Activated CD8-positive, alpha-beta memory T cell treated with anti-CD3 and anti-CD28 coated beads for 48 hours (primary cell): ENCODE measurements at places on chromosomes 2 and 18.
A peak's percentile ranks its signal among the peaks of the same experiment; 100 is the strongest.

GRCh38 chr2:241777686-241778627 lies 1.3 kb downstream of the GAL3ST2 start:
- DNase-seq, result no peak

DNA sequence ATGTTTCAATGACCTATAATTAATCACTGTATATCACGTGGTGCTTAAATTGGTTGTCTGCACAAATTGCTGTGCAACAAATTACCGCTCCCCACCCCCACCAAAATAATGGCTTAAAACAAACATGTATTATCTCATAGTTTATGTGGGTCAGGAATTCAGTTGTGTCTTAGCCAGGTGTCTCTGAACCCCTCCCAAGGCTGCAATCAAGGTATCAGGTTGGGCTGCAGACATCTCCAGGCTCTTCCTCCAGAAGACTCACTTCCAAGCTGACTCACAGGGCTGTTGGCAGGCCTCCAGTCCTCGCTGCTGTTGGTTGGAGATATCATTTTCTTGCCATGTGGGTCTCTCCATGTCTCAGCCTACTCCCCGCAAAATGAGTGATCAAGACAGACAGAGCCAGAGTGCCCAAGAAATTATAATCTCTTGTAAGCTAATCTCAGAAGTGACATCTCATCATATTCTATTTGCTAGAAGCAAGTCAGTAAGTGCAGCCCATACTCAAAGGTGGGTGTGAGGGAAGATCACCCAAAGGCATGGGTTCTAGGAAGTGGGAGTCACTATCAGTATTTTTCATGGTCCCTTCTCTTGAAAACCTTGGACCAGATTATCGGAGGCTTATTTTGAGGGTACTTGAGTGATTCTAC lies 38.4 kb downstream of the SPC25 start:
- DNase-seq, result no peak

DNA sequence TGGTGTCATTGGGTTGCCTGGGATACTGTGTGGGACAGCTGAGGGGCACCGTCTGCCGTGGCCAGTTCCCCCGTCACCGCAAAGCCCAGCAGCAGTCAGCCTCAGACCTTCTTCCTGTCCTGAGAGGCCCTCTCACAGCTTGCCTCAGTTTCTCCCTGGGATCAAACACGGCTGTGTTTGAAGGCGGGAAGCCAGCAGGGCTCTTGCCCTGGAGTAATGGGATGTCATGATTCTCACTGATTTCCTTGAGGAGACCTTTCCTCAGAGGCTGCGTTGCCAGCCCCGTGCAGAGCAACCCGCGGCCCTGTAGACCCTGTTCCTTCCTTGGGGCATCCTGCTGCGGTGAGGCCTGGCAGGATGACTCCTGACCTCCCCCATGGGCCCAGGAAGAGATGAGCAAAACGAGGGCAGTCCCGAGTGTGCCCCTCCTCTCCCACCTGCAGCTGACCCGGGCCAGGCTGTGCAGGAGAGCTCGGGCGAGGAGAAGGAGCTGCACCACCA lies 13.9 kb upstream of the NFATC1 start:
- DNase-seq, result no peak

DNA sequence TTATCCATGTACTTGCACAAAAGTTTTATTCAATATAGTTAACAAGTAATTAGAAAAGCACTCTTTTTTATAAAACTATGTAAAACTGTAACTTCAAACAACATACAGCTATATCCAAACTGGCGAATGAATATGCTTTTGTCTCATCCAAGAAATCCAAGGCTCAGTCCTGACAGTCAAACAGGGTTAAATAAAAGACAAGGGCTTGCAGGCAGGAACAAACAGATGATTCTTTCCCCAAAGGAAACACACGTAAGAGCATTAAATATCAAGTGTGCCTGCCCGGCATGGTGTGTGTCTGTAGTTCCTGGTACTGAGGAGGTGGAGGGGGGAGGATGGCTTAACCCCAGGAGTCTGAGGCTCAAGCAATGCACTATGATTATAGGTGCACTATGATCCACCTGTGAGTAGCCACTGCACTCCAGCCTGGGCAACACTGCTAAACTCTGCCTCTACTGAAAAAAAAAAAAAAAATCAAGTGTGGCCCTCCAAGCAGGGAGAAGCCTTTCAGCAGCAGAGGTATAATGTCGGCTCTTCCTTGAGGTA lies 171.3 kb downstream of the DLGAP1 start:
- no peak for DNase-seq

DNA sequence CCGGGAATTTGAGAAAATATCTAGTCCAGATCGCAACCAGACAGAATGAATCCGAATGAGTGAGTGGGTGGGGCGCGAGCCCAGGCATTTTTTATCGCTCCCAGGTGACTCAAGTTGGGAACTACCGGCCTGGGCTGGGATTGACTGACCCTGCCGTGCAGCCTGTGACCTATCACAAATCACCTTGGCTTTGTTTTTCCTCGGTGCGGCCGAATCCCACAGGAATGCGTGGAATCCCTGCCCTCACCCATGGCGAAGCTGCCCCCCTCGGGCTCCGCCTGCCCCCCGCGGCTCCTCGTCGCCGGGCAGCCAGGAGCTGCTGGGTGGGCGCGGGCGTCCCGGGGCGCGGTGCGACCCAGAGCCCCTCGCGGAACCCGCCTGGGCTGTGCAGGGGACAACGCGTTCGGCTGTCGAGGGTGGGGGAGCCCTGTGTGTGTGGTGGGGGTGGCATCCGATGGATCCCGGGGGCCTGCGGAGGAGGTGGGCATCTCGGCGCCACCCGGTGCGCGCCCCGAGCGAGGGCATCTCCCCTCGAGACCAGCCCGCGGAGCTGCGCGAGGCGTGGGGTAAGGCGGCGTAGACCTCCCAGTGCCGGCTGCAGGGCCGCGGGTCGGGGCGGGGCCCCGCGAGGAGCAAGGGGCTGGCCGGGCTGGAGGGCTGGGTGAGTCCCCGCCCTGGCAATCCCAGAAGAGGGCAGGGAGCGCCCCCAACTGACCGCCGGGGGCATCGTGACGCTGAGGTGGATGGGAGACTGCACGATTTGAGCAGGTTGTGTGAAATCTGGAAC lies 16.5 kb downstream of the B3GNT7 start:
- DNase-seq, result peak; percentile 69

GRCh38 chr2:230933521-230934180 lies 8.6 kb upstream of the GPR55 start:
- DNase-seq, result no peak

DNA sequence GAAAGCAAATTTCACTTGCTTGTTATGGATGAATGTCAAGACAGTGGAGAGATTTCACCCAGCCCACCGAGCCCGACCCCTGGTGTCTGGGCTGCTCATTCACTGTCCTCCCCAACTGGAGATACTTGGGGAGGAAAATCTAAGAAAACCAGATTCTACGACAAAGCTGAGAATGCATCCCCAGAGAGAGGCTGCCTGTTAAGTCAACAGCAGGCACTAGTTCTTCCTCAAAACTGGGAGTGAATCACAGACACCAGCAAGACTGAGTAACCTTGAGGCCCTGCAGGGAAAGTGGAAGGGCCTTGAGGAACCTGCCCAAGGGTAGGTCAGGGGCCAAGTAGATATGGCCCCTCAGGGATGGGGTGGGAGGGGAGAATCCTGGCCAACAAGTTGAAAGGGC lies 34.2 kb upstream of the MLPH start:
- DNase-seq, result no peak

DNA sequence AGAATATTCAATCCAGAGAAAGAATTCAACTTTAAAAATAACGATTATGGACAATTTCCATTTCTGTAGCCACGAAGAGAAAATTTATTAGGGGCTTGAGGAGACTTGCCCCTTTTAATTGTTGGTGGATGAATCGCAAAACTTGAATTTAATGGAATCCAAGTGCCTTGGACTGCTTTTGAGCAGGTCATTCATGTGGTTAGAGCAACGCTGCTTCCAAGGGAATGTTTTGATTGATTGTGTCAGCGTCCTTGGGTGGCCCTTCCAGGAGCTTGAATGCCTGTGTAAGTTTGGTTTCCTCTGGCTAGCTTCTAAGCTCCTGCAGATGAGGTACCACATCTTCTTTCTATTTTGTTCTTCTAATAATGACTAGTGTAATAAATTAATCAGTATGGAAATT lies 213.4 kb downstream of the LTBP1 start:
- no peak for DNase-seq

DNA sequence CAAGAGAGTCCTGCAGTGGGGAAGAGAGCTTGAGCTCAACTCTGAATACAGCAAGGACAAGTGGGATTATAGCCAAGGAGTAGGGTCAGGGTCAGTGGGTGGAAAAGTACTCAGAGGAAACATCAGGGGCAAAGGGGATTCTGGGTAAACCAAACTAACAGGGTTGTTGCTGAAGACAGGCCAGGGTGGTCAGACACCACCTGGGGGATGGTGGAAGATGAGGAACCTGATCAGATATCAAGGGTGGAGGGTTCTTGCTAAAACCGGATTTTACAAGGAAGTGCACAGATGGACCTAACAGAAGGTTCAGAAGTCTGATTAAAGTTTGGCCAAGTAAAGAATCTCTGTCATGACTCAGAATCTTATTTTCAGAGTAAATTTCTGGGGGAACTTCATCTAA lies 16.5 kb downstream of the OSBPL1A start:
- DNase-seq, result no peak

GRCh38 chr2:231198291-231199173 lies at the start of gene ARMC9:
ARMC9 (plus strand) TSS chr2:231198631; CDS start chr2:231206239, 7,608 bp downstream.
- DNase-seq, result peak; percentile 49

GRCh38 chr2:215556979-215557378 lies 121.1 kb upstream of the FN1 start:
- DNase-seq, result no peak

GRCh38 chr2:20425371-20425881 lies 21.4 kb upstream of the RHOB start:
- no peak for DNase-seq

GRCh38 chr18:74277296-74277695 lies 14.5 kb downstream of the CYB5A start:
- DNase-seq, result no peak

DNA sequence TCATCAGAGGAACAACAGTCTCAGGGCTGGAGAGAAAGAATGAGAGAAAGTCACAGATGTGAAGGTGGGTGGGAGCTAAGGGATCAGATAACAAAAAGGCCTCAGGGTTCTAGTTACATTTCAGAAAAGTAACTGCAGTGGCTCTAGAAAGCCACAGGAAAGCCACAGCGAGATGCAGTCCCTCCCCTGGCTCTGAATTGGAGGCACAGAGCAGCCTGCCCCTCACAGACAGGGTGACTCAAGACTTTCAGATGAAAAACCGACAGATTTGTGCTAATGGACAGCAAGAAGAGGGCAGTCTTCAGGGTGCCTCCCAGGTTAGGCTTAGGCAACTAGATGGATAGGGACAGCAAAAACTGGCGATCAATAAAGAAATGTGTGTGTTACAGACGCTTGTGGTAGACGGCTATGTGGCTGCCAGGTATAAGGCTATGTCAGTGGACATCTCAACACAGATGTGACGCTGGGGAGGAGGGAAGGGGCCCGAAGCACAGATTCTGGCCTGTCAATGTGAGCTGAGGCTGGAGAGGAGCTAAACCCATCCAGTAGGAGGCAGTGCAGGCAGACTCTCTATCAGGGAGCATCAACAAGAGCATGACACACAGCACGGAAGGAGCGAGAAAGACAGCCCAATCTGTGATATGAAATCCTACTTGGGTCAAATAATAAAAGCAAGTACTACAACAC lies 26.2 kb downstream of the UNC50 start:
- no peak for DNase-seq

GRCh38 chr2:134009440-134009839 lies 244.4 kb upstream of the MGAT5 start:
- DNase-seq, result no peak

- no peak for DNase-seq
Measured at GRCh38 chr2:169849710-169850109, 22.5 kb downstream of the UBR3 start.

DNA sequence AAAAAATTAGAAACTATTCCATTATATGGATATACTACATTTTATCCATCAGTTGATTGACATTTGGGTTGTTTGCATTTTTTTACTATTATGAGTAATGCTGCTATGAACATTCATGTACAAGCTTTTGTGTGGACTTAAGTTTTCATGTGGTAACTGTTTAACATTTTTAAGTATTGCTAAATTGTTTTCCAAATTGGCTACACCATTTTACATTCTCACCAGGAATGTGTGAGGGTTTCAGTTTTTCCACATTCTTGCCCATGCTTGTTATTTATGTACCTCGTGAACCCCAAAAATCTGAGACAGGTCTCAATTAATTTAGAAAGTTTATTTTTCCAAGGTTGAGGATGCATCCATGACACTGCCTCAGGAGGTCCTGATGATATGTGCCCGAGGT lies 3.1 kb upstream of the TXNL4A start:
- no peak for DNase-seq

GRCh38 chr18:24009651-24010333 lies 4.8 kb upstream of the TTC39C start:
- no peak for DNase-seq

- no peak for DNase-seq
Measured at GRCh38 chr2:187748958-187749357, 194.7 kb upstream of the TFPI start.

DNA sequence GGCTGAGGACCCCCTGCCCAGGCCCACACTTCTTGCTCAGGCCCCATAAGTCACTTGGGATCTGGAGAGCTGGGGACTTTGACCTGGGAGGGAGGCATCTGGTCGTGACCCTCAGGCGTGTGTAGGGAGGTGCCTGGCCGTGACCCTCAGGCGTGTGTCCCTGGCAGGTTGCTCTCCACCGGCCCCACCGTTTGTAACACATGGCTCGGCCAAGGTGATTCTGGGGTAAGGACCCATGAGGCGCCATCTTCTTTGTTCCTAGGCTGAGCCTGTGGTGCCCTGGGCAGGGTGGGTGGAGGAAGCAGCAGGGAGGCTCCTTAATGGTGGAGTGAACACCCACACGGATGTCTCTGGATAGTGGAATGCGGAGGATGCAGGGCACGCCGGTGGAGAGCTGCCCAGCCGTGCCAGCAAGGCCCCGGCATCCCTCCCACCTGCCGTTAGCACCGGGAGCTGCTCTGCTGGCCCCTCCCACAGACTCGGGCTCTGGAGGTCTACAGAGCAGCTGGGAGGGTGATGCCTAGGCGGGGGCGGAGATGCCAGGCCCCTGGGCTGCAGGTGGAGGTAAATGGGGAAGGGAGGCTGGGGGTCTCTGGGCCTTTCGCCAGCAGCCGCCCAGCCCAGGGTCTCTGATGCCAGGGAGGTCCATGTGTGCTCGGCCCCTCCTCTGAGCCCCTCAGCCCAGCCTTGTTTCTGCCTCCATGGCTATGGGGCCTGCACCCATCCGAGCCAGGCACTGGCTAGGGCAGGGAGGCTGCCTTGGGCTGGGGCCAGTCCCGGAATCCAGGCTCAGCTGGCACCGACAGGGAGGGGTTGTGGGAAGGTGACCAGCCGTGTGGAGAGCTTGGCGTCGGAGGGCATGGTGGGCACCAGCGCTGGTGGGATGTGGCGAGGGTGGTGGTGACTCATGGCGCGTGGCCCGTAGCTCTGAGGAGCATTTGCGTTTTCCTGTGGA lies 1.1 kb upstream of the GAL3ST2 start:
- DNase-seq, result no peak

GRCh38 chr2:76506538-76506937 lies 795.8 kb upstream of the GCFC2 start:
- DNase-seq, result no peak
